ENCODE measurements at places on chromosomes 2 and 18.

GRCh38 chr2:7619203-7619970 is 702.2 kb downstream of the RNF144A start:
- no peaks in the 10 kb centered on the region for H3K36me3 ChIP-seq
- no peak overlapping the region for H3K27ac ChIP-seq
- no peak for DNase-seq
- H3K4me3 ChIP-seq: no peak overlapping the region
- H3K4me1 ChIP-seq: no peaks in the 10 kb centered on the region

DNA sequence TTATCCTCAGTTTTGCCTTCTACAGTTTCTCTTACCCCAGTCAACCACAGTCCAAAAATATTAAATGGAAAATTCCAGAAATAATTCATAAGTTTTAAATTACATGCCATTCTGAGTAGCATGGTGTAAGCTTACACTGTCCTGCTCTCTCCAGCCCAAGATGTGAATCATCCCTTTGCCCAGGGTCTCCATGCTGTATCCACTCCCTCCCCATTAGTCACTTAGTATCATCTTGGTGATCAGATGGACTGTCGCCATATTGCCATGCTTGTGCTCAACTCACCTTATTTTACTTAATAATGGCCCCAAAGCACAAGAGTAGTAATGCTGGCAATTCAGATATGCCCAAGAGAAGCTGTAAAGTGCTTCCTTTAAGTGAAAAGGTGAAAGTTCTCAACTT is 18.5 kb upstream of the CCNT2 start:
- H3K4me3 ChIP-seq: no peak overlapping the region
- no peaks in the 10 kb centered on the region for H3K36me3 ChIP-seq
- no peak for DNase-seq
- no peak overlapping the region for H3K27ac ChIP-seq

DNA sequence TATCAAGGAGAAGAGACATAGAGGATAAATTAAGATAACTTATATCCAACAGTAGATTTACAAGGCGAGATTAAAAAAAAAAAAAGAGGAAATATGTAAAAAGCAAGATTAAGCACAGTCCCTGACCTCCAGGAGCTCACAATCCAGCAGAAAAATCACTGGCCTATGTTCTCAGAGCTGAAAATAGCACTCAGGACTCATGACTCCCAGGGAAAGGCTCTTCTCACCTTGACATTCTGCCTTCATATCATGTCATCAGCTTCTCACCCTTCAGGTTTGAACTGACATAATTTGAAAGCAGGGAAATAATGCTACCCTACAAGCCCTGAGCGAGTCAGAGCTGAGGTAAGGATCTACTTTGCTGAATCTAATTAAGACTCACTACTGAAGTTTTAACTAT is 82.8 kb downstream of the L3MBTL4 start:
- no peak for DNase-seq
- no peak overlapping the region for H3K4me3 ChIP-seq
- H3K27me3 ChIP-seq: no peaks in the 10 kb centered on the region
- H3K27ac ChIP-seq: no peak overlapping the region
- H3K4me1 ChIP-seq: no peaks in the 10 kb centered on the region
- H3K36me3 ChIP-seq: no peaks in the 10 kb centered on the region

GRCh38 chr18:28158083-28158581 is 18.8 kb downstream of the CDH2 start:
- no peak for DNase-seq
- H3K27me3 ChIP-seq: no peaks in the 10 kb centered on the region
- no peaks in the 10 kb centered on the region for H3K4me1 ChIP-seq
- no peaks in the 10 kb centered on the region for H3K36me3 ChIP-seq
- no peak overlapping the region for H3K27ac ChIP-seq

- DNase-seq: no peak
- no peaks in the 10 kb centered on the region for H3K36me3 ChIP-seq
- no peaks in the 10 kb centered on the region for H3K4me1 ChIP-seq
- no peak overlapping the region for H3K27ac ChIP-seq
- H3K4me3 ChIP-seq: no peak overlapping the region
- no peaks in the 10 kb centered on the region for H3K27me3 ChIP-seq
Measured at GRCh38 chr2:21277068-21278056, 153.6 kb downstream of the TDRD15 start.

DNA sequence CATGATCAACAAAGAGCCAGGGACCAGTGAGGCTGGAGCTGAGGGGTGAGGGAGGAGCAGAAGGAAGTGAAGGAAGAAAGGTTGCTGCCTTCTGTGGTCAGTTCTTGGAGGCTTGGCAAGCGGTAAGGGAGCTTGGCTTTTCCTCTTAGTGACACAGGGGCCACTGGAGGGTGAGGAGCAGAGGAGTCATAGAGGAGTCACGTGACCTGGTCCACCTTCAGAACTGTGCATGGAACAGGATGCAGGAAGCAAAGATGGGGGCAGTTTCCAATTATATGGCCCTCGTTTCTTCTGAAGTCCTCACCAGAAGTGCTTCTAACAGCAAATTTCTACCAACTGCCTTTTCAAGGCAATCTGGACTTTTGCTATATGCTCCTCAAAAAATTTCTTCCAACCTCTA is 326.9 kb upstream of the SMIM21 start:
- no peaks in the 10 kb centered on the region for H3K27me3 ChIP-seq
- DNase-seq: no peak
- H3K36me3 ChIP-seq: no peaks in the 10 kb centered on the region
- no peak overlapping the region for H3K27ac ChIP-seq
- no peaks in the 10 kb centered on the region for H3K4me1 ChIP-seq
- no peak overlapping the region for H3K4me3 ChIP-seq

DNA sequence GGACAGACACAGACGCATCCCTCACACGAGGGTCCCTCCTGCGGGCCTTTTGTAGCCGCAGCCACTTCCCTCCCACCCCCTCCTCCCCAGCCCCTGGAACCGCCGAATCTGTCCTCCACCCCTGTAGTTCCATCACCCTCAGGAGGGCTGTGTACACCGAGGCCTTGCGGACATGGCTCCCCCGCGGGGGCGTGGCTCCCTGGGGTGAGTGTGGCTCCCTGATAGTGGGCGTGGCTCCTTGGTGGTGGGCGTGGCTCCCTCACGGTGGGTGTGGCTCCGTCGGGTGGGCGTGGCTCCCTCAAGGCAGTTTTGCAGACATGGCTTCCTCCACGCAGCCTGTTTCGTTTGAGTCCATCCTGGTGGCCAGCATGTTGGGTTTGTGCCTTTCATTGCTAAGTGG is 420.7 kb upstream of the SALL3 start:
- no peak overlapping the region for H3K27ac ChIP-seq
- no peaks in the 10 kb centered on the region for H3K4me1 ChIP-seq
- no peak overlapping the region for H3K4me3 ChIP-seq
- DNase-seq: no peak
- no peaks in the 10 kb centered on the region for H3K27me3 ChIP-seq

GRCh38 chr2:68099260-68099659 is 36.5 kb upstream of the C1D start:
- H3K27me3 ChIP-seq: no peaks in the 10 kb centered on the region
- no peak overlapping the region for H3K4me3 ChIP-seq
- DNase-seq: no peak
- no peak overlapping the region for H3K27ac ChIP-seq
- no peaks in the 10 kb centered on the region for H3K4me1 ChIP-seq
- no peaks in the 10 kb centered on the region for H3K36me3 ChIP-seq

GRCh38 chr2:100256416-100256815 is 65.9 kb downstream of the LONRF2 start:
- no peak for DNase-seq
- H3K4me1 ChIP-seq: peaks cover 8% of the 10 kb centered on the region
- no peak overlapping the region for H3K4me3 ChIP-seq
- H3K36me3 ChIP-seq: no peaks in the 10 kb centered on the region
- no peak overlapping the region for H3K27ac ChIP-seq
- H3K27me3 ChIP-seq: no peaks in the 10 kb centered on the region

DNA sequence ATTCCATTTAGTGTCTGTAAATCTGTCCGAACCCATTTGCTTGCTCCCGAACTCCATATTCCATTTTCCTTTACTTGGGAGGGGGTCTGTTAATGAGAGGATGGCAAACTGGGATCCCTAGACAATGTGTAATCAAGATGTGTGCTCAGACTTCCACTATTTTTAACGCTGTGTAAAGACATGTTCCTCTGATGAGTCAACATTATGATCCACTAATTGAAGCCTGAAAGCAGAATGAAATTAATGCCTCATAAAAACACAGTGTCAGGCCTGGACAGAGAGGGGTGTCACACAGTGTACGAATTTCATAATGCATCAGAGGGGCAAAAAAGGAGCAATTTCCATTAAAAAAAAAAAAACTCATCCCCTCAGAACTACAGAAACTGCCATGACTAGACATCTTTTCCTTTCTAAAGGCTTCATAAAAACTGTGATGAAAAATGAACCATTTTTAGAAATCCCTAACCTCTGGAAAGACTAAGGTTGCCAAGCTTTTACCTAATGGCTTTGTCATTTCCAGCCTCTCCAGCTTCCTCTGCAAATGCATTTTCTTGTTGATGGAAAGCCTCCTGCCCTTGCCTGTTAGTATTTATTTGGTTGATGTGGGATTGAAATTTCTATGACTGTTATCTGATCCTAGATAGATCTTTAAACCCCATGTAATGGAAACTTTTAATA is 209.2 kb upstream of the DCC start:
- no peak overlapping the region for H3K27ac ChIP-seq
- H3K36me3 ChIP-seq: no peaks in the 10 kb centered on the region
- no peak overlapping the region for H3K4me3 ChIP-seq
- H3K27me3 ChIP-seq: no peaks in the 10 kb centered on the region
- no peak for DNase-seq
- H3K4me1 ChIP-seq: no peaks in the 10 kb centered on the region

- no peaks in the 10 kb centered on the region for H3K36me3 ChIP-seq
- no peaks in the 10 kb centered on the region for H3K27me3 ChIP-seq
- H3K4me3 ChIP-seq: no peak overlapping the region
Measured at GRCh38 chr2:230305416-230306275, 21.3 kb upstream of the SP140L start.

GRCh38 chr18:46320928-46321711 is 216.9 kb downstream of the HAUS1 start:
- no peaks in the 10 kb centered on the region for H3K36me3 ChIP-seq
- no peak overlapping the region for H3K4me3 ChIP-seq
- no peak overlapping the region for H3K27ac ChIP-seq

DNA sequence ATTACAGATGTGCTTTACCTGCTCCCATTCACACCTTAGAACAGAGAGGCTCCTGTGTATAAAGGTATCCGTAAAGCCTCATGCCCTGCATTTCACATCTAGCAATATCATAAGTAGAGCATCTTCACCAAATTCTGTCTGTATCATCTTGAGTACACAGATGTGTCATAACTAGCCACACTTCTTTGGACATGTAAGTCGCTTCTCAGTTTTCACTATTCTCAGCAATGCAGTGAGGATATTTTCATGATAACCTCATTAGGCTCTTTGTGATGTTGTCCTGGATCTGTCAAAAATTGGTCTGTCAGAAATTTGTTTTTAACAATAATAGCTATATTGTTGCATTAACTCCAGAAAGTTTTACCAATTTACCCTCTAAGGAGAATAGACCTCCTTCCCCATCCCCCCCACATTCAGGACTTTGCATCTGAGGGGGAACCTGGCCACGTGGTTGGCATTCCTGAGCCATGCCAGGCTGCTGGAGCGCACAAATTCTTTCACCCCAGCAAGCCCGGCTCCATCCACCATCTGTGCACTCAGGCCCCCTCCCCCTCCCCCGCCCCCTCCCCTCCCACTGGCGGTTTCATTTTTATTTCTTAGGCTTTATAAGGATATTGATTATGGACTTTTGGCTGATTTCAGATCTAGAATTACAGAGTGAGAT is 34.1 kb downstream of the AGAP1 start:
- no peak for DNase-seq
- peaks cover 5% of the 10 kb centered on the region for H3K4me1 ChIP-seq
- no peaks in the 10 kb centered on the region for H3K36me3 ChIP-seq
- H3K4me3 ChIP-seq: no peak overlapping the region

GRCh38 chr2:54941248-54941984 is 108.8 kb downstream of the RTN4 start:
- H3K27ac ChIP-seq: no peak overlapping the region
- no peaks in the 10 kb centered on the region for H3K36me3 ChIP-seq
- no peak for DNase-seq
- H3K4me3 ChIP-seq: no peak overlapping the region
- H3K4me1 ChIP-seq: peaks cover 21% of the 10 kb centered on the region
